Natural killer cell (primary cell): ENCODE measurements at places on chromosomes 7 and 10. TPM values are rescaled to one million over a fixed set of nuclear protein-coding genes. Genes with fewer than 3 reads are reported as not detected.

PRKAR2B gene
- 2.1 TPM for total RNA-seq

KNDC1 gene
- 2.1 TPM for total RNA-seq

AKR1D1 gene
- not detected for total RNA-seq

RHBDD2 gene
- 74.3 TPM for total RNA-seq

TMEM178B gene
- not detected for total RNA-seq

ZNF804B gene
- total RNA-seq, result not detected

GPRIN2 gene
- not detected for total RNA-seq

NEUROG3 gene
- not detected for total RNA-seq

NME8 gene
- 23.5 TPM for total RNA-seq

STK31 gene
- total RNA-seq, result 0.39 TPM

TACC2 gene
- not detected for total RNA-seq

PHKG1 gene
- 5.0 TPM for total RNA-seq

A1CF gene
- total RNA-seq, result not detected

CLEC5A gene
- not detected for total RNA-seq

GOLGA7B gene
- 4.6 TPM for total RNA-seq

ZNF22 gene
- total RNA-seq, result 31.8 TPM

SMKR1 gene
- total RNA-seq, result 4.9 TPM

INSYN2A gene
- not detected for total RNA-seq

ITIH5 gene
- not detected for total RNA-seq

RASSF4 gene
- 99.8 TPM for total RNA-seq

MKX gene
- not detected for total RNA-seq

NUTM2B gene
- 1.3 TPM for total RNA-seq

TMEM213 gene
- total RNA-seq, result not detected

LZTS2 gene
- total RNA-seq, result 16.1 TPM

PNLIPRP1 gene
- total RNA-seq, result not detected

ASNS gene
- total RNA-seq, result 16.7 TPM

SH2D4B gene
- 0.30 TPM for total RNA-seq

JAKMIP3 gene
- 0.19 TPM for total RNA-seq

DDC gene
- not detected for total RNA-seq

TMEM196 gene
- not detected for total RNA-seq

ATRNL1 gene
- not detected for total RNA-seq

CALML3 gene
- total RNA-seq, result not detected
